Esophagus squamous epithelium (tissue), 5 donors: ENCODE measurements at places on chromosomes 4 and X. TPM values are rescaled to one million over a fixed set of nuclear protein-coding genes. Genes with fewer than 3 reads are reported as not detected.

KANTR gene
- total RNA-seq, result 3.5 TPM

PCDH18 gene
- total RNA-seq, result 22.4 TPM

CTPS2 gene
- total RNA-seq, result 4.1 TPM

AFM gene
- not detected for total RNA-seq

ARHGAP24 gene
- total RNA-seq, result 7.4 TPM

SATL1 gene
- total RNA-seq, result not detected

OPHN1 gene
- 2.6 TPM for total RNA-seq

METTL14 gene
- 31.9 TPM for total RNA-seq

SULT1E1 gene
- total RNA-seq, result not detected

TLR3 gene
- 6.4 TPM for total RNA-seq

NDNF gene
- total RNA-seq, result 1.3 TPM

IKBKG gene
- 12.8 TPM for total RNA-seq

EGF gene
- total RNA-seq, result 0.70 TPM

WDR17 gene
- total RNA-seq, result 2.4 TPM

TXK gene
- 5.2 TPM for total RNA-seq
